Fibroblast of skin of right biceps (primary cell): ENCODE measurements at places on chromosomes 7 and 10.
A peak's percentile ranks its signal among the peaks of the same experiment; 100 is the strongest.

GRCh38 chr10:77290528-77291155 lies 347.0 kb downstream of the KCNMA1 start:
- peak; percentile 100 for DNase-seq

- no peak for DNase-seq
Observed at GRCh38 chr10:124660404-124661125, 83.6 kb downstream of the FAM53B start.

DNA sequence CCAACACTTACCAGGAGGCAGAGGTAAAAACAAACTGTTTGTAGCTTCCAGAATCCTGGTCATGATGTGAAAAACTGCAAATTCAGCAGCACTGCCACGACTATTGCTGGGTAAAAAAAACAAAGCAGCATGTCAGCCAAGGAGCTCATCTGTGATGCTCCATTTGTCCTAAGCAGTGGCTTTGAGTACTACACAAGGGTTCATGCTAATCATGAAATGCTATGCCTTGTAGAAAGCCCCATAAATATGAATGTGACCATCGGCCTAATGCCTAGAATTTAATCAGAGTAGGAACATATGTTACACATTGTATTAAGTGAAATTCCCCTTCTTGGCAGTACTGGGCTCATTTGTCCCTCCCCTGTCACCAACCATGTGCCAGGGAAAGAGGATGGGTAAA lies 95.4 kb downstream of the GSAP start:
- no peak for DNase-seq

GRCh38 chr7:43479543-43479942 lies 103.4 kb upstream of the STK17A start:
- no peak for DNase-seq

DNA sequence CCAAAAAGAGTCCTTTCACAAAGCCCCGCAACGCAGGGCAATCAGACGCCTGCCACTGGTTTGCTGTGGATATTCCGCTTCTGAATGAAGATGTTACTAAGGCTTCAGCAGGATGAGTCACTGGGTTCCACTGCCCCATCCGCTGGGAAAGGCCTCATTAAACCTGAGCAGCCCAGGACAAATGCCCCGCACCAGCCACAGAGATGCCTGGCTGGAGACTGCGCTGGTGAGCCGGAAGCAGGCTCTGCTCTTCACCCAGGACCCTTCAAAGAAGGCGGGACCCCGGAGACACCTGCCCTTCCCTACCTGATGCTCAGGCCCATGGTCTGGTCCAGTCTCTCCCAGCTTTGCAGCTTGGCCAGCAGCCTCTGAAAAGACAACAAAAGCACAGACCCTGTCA lies 19.8 kb downstream of the MAD1L1 start:
- no peak for DNase-seq

DNA sequence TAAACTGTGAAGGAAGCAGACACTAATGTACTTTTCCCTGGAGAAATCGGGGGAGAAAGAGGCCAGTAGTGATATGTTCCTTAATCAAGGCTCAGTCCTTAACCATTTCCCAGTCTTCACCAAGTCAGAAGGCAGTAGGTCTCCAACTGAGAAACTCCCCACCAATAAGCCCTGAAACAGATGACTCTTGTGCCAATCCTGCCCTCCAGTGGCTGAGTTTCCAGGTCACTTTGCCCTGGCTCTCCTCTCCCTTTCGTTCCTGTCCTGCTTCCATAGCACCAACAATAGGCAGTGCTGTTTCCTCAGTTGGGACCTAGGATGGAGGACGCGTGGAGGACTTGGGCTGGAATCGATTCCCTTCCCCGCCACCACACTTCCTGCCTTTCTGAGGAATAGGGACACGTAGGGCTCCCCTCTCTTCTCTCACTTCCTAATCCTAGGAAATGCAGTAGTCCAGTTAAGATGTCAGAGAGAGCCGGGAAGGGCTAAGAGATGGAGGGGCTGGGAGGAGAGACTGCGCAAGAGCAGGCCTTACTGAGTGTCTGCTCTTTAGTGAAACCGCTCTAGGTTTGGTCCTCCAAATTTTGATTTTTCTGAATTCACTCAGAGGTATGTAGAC lies 23.4 kb downstream of the ATOH7 start:
- DNase-seq, result peak; percentile 71

GRCh38 chr10:91340613-91341362 lies 69.4 kb upstream of the HECTD2 start:
- peak; percentile 95 for DNase-seq

DNA sequence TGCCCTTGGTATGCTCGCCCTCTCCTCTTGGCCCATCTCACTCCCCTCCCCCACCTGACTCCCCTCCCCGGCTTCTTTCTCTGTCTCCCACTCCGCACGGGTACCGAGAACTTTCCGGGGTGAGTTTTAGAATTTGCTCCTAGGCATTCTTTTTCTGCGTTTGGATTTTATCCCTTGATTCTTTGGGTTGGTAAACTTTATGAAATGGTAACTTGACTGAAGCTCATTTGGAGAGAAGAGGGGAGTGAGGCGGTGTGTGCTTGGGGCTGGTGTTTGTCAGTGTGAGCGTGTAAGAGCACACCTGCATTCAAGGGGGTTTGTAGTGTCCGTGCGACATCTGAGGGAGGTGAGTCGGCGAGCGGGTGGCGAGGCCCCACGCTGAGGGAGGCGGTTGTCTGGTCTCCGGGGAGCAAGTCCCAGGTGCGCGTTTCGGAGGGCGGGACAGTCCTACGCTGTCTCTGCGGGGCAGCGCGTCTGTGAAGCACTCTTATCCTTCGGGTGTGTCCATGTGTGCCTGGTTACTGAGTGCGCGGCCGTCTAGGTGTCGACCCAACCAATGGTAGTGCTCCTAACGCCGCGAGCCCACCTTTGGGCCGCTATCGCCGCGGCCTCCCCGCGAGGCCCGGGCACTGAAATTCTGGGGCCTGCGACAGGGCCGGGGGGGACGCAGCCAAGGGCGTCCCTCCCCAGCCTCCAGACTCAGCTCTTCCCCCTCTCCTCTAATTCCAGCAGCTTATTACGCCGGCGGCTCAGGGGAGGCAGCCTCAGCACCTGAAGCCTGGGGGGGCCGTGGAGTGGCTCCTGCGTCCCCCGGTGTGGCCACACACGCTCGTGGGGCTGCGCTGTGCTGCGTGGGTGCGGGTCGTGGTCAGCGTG lies 2.6 kb upstream of the ZNF503 start:
- DNase-seq, result no peak

DNA sequence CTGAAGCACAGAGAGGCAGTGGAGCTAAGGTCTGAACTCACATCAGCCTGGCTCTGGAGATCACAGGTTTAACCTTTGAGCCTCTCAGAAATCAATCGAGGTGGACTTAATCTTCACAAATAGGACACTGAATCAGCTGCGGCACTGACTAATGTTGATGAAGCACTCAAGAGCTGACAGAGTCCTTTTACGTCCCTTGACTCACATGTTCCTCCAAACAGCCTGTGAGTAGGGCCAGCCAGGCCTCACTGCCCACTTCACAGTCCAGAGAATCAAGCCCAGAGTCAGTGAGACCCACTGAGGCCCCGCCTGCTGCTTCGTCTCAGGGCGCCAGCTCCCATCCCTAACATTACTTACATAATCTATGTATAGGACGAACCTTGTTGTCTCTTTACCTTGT lies 63.1 kb downstream of the TNS3 start:
- peak; percentile 30 for DNase-seq

DNA sequence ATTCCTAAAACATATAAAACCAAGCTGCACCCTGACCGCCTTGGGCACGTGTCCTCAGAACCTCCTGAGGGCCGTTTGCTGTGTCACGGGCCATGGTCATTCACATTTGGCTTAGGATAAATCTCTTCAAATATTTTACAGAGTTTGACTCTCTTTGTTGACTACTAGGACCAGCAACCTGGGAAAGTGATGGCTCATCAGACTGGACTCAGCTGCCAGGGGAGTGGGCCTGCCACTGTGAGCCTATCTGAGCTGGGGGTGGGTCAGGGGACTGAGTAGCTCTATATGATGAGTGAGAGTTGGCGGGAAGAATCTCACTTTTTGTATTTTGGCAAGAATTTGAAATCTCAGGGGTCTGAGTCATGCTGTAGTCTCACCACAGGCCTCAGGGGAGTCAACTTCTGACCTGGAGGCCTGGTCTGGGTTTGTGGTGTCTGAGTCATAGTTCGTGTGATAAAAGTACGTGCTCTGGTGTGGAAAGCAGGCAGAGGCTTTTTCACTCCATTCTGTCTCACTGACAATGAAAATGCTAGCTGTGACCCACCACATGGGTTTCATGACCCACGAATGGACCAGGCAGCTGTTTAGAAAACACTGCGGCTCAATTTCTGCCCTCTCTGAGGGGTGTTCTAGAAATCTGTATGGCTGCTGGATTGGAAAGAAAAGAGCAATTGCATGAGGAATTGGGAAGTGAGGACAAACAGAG lies 4.2 kb upstream of the UPP1 start:
- peak; percentile 99 for DNase-seq

- DNase-seq, result no peak
Observed at GRCh38 chr7:13188236-13188805, 500.9 kb downstream of the ARL4A start.
